ENCODE measurements at places on chromosomes 16 and 17.

GRCh38 chr17:41625602-41626001 is 1.2 kb upstream of the KRT17 start:
- DNase-seq, result no peak

DNA sequence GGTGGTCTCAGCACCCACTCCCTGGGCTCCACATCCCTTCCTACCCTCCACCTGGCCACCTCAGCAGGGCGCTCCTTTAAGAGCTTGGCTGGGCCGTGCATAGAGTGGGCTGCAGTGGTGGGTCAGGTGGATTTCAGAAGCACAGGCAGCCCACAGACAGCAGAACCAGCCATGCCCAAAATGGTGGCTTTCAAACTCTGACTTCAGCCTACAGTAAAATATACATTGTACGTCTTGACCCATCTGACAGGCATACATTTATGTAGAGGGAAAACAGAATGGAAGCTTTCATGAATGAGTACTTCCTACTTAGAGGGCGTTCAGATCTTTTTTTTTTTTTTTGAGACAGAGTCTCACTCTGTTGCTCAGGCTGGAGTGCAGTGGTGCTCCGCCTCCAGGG is 26.0 kb upstream of the LASP1NB start:
- DNase-seq, result no peak

- DNase-seq, result no peak
Measured at GRCh38 chr17:40532520-40533253, 31.3 kb upstream of the TNS4 start.

DNA sequence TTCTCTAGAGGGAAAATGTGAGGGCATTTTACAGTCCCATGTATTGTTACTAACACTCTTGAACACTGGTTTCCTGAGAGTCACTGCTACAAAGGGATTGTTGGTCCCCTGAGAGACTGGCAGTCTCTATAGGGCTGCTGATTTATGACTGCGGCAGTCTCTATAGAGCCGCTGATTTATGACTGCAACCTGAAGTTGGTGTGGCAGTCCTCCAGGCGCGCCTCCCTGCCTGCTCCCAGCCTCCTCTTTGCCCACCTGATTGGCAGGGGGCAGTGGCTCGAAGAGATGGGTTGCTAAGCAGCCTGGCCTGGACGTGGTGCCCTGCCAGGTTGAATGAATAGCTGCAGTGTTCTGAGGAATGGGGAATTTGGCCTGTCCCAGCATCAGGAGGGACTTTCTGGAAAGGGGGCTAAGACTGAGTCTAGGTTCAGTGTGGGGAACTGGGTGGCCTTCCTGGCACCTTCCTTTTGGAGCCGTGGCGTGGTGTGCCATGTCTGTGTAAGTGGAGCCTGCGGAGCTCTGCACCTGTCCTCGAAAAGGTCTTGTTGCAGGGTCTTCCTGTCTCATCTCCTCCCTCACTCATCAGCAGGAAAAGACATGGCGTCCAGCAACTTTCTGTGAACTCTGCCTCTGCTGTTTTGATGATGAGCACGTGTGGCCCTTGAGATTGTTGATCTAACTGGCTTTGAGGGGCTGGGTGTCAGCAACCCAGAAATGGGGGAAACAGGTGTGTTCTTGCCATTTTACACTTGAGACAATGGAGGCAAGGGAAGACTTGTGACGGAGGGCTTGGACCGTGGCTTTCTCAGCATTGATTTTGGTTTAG is 24.9 kb downstream of the SAP30BP start:
- DNase-seq, result no peak

- DNase-seq, result no peak
Measured at GRCh38 chr16:2054543-2055245, 6.9 kb downstream of the TSC2 start.

DNA sequence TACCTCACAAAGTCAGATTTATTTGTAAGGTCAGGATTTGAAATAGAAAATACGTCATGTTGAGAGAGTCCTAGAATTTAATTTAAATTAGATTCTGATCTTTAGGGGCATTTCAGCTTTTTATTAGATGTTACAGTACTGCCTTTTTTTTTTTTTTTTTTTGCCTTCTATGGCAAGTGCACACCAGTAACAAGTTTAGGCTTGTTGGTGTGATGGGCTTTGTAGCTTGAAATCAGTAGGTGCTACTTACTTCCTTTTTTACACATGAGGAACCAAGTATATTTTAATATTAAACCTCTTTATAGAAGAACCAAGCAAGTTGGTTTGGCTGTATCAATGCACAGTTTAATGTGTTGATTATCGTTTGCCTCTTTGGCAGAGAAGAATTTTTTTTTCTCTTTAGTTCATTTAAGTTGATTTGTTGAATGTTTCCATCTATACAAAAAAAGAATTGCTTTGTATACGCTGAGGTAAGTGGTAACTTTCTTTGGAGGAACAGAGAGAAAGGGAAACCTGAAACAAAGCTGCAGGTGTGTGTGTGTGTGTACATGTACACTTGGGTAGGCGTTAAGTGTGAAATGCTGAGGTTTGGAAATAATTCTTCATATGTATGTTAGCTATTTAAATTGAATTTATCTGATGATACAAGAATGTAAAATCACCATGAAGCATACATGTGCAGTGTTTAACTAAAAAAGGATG is 15.7 kb downstream of the RBL2 start:
- no peak for DNase-seq

GRCh38 chr16:3576211-3576610 is 992 bp downstream of the NLRC3 start:
- no peak for DNase-seq

DNA sequence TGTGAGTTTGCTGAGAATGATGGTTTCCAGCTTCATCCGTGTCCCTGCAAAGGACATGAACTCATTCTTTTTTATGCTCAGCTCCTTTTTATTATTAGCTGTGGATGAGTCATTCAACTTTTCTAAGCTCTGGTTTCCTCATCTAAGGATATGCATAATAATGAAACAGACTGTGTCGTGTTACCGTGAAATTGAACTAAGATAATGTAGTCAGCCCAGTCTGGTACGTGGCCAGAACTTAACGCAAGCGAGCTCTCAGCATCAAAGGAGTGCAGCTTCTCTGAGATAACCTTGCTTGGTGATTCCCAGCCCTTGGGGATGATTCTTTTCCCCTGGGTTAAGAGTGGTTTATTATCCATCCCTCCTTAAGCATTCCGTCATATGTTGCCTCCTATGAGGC is 454.3 kb upstream of the EEF2KMT start:
- no peak for DNase-seq

DNA sequence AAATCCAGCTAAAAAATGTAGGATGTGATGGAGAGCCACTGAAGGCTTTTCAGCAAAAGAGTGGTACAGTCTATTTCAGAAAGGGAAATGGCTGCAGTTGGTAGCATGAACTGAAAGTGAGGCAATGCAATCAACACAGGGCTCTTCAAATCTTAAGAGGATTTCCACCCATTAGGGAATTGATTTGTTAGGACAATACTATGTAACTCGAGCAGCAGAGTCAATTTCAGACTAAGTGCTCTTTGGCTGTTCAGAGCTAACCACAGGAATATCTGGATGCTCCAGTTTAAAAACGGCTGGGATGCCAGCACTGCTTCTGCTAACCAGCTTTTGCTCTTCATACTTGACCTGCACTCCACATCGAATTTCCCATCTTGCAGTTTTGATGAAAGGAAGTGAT is 24.6 kb downstream of the CACNG1 start:
- no peak for DNase-seq

DNA sequence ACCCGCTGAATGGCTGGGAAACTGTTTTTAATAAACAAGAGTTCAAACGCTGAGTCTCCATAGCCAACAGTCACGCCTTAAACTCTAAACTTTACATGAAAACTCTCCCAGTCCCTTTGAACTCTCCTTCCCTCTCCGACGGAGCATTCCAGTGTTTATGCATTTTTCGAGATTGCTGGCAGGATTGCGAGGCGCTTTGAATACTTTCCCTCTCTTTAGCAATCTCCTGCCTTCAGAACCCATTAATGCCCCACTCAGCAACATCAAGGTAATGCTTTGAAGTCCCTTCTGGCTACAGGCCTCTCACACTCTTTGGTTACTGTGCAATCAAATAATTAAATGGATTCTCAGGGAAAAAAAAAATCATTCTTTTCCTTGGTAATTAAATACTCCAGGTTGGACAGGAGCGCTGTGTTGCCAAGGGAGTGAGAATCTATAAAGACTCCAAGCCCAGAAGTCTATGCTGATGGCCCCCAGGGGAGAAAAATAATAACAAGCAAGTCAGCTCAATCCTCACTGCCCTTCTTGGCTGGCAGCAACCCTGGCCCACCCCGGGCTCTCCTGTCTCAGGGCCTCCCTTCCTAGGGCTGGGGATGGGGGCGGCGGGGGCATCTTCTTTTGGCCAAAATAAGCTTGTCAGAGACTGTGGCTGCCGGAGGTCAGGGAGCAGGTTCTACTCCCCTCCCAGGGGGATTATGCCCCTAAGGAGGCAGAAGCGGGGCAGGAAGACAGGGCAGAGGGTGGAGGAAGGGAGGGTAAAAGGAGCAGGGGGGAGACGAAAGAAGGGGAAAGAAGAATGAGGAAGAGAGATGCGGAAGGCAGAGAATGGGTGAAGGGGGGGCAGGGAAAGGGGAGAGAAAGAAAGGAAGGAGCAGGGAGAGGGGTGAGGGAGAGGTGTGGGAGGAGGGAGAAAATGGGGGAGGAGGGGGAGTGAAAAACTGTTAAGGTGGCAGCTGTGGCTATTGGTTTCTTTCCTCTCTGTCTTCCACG is 45.2 kb downstream of the AXIN2 start:
- no peak for DNase-seq

DNA sequence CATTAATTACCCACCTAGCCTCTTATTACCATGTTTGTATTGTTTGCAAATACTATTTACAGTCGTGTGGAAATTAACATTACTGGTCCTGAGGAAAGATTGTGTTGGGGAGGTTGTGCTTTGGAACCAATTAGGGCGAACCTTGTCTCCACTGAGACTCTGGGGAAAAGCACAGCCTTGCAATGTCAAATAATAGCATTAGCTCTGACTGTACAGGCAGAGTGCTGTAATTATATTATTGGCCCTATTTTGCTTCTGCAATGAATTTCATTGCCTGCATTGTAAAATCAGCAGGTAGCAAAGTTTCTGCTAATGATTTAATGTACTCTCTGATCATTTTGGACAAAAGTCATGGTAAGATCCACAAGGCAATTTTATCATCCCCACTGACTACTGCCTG is 97.0 kb downstream of the WWOX start:
- no peak for DNase-seq

GRCh38 chr16:35184356-35184870 is 1725.0 kb downstream of the TP53TG3F start:
- DNase-seq, result no peak

DNA sequence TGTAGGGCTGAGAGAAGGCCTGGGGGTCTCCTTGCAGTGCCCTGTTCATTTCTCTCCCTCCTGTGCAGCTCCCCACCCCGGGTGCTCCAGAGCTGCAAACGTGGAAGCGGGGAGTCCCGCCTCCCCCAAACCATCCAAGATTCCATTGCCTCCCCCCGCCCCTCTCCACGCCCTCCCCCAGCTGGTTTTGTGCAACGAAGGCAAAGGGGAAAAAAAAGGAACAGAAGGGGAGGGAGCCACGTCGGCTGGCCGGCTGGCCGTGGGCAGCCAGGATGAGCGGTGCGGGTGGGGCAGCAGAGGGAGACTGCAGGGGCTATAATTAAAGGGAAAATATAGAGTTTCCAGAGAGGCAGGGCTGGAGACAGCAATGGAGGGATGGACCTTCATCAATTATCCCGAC is 1.7 kb upstream of the COL1A1 start:
- no peak for DNase-seq

DNA sequence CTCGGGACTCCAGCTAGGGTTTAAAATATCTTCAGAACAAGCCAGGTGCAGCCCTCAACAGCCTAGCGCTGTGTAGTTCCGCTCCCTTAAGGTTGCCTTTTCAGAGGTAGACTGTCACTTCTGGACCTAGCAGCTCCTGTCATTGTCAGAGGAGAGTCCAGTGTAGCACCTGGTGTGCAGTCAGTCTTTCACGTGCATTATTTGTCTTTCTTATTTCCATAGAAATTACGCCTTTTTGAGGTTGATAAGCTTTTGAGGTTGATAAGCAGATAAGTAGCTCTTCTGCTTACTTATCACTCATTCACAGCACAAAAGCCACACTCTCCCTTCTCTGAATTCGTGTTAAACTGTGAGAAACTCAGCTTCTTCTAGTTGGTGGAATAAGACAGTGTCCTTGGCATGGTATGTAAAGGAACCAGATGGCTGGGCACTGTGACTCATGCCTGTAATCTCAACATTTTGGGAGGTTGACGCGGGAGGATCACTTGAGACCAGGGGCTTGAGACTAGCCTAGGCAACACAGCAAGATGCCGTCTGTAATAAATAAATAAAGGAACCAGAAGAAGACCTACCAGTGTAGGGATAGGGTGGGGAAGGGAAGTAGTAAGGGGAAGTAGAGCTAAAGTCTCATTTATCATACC is 10.2 kb downstream of the EEF2K start:
- DNase-seq, result no peak

GRCh38 chr16:69688589-69688988 is 37.8 kb downstream of the NQO1 start:
- no peak for DNase-seq
